ENCODE measurements at places on chromosomes 5 and 9. TPM values are rescaled to one million over a fixed set of nuclear protein-coding genes. Genes with fewer than 3 reads are reported as not detected.
A peak's percentile ranks its signal among the peaks of the same experiment; 100 is the strongest.

DNA sequence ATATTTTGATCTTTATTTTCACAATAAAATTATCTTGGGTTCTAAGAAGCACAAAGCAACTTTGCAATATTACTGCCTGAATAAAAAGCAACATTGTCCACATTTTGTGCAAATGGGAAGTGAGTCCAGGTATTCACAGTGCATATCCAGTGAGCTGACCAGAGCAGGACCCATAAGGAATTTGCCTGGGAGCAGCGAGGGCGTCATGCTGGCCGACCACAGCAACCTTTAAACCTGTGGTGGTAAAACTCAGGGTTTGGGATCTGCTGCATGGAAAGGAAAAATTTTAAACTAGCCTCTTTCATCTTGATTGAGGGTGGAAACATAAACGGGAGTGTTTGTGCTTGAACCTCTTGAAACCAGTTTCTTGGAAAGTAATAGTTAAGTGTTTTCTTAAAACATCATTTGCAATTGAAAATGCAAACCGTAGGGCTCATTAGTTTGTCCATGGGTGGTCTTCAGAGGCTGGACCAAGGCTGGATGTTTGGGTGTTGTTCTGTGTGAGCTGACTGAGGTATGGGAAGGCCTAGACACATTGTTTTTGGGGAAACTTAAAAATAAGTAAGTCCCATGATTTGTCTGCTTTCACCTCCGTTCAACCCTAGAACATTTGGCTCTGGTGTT is 85.0 kb upstream of the ANKH start:
- no peak for DNase-seq

- DNase-seq, result no peak
Measured at GRCh38 chr9:35771534-35771933, 17.5 kb upstream of the MSMP start.

- DNase-seq, result no peak
Measured at GRCh38 chr9:89621676-89622075, 16.9 kb downstream of the GADD45G start.

- DNase-seq, result peak; percentile 76
Measured at GRCh38 chr5:33843579-33843978, 48.2 kb downstream of the ADAMTS12 start.

GRCh38 chr5:53073348-53073747 is 36.2 kb downstream of the MOCS2 start:
- DNase-seq, result no peak

APC gene
- total RNA-seq, result 26.6 TPM

- no peak for DNase-seq
Measured at GRCh38 chr5:74037321-74037720, 411.3 kb downstream of the ARHGEF28 start.

DNA sequence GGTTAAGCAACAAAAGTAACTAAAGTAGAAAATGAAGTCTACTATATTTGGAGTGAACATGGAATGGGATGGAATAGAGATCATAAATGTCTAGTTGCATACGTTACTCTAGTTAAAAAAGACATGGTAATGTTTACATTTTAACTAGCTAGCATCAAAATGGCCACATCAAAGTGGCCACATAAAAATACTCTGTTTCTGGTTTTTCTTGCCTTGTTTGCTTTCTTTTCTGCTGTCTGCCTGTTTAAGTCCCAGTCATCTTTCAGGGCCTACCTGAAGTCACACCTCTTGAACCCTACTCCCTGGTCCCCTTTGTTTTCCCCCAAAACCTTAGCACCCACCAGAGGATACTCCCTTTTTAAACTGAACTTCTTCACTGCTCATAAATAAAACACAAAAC is 6.4 kb upstream of the KIF2A start:
- no peak for DNase-seq

- DNase-seq, result no peak
Measured at GRCh38 chr5:74352256-74352655, 288.3 kb downstream of the ENC1 start.

GRCh38 chr5:156121234-156121633 is 205.7 kb upstream of the SGCD start:
- DNase-seq, result no peak

DNA sequence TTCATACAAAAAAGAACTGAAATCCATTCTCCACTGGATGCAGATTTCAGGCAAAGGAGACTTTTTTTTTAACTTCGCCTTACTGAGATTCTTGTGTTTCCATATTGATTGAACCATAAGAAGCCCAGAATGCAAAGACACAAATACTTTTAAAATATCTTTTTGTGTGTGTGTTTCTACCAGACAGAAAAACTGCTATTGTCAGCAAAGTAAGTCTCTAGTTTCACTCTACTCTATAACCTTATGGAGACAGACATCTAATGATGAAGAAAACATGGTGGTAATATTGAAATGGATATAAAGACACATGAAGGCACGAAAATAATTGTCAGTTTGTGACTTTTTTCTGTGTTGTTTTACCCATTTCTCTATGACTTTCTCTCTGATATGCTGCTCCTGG is 260.3 kb upstream of the RORB start:
- DNase-seq, result no peak

S100Z gene
- not detected for total RNA-seq

DNA sequence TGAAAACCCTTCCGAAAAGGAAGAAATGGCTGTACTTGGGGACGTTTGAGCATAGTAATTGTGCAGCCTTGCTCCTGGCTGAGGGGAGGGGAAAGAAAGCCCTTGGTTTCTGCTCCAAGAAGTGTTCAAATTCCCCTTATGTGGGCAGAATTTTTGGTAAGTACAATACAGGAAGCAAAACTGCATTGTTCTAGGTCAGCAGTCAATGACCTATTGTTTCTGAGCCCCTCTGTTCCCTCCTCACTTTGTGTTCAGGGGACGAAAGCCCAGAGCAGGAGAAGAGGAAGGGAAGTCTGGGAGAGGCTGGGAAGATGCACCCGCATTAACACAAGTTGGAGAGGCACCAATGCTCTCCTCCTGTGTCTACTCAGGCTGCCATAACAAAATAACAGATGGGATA is 11.9 kb downstream of the BASP1 start:
- no peak for DNase-seq

WNT8A gene
- total RNA-seq, result not detected

DNA sequence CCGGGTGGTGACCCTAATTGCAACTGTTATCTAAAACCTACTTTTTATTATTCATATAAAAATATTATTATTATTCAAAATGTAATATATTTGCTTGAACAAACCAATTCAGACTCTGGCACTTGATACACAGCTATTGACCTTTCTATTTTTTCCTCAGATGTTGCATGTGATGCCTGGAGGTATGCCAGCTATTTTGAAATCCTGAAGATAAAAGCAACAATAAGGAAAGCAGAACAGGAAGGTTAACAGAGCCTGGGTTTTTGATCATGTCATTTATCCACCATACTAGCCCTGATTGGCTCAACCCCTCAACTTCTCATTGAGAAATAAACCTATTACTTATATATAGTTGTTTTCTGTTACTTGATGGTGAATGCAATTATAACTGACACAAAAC is 340.9 kb upstream of the KIF2A start:
- no peak for DNase-seq

DNA sequence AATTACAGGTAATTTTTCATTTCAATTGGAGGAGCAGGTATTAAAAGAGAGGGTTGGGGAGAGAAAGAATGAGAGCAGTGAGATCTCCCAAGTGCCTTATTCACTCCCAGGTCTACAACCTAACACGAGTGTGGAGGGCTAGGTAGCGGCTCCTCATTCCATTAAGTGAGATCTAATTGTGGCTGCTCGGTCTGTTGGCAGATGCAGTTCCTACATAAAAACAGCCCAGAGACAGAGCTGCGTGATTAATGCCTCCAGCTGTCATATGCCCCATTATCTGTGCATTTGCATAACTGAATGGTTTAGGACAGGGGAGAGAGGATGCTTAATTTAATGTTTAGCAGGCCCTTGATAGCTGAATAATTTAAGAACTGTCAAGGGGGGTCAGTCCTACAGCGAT is 100.5 kb downstream of the PSAT1 start:
- DNase-seq, result no peak

- DNase-seq, result no peak
Measured at GRCh38 chr9:16064771-16065170, 511.9 kb downstream of the CCDC171 start.

PCSK1 gene
- not detected for total RNA-seq

TTF1 gene
- 12.5 TPM for total RNA-seq

DNA sequence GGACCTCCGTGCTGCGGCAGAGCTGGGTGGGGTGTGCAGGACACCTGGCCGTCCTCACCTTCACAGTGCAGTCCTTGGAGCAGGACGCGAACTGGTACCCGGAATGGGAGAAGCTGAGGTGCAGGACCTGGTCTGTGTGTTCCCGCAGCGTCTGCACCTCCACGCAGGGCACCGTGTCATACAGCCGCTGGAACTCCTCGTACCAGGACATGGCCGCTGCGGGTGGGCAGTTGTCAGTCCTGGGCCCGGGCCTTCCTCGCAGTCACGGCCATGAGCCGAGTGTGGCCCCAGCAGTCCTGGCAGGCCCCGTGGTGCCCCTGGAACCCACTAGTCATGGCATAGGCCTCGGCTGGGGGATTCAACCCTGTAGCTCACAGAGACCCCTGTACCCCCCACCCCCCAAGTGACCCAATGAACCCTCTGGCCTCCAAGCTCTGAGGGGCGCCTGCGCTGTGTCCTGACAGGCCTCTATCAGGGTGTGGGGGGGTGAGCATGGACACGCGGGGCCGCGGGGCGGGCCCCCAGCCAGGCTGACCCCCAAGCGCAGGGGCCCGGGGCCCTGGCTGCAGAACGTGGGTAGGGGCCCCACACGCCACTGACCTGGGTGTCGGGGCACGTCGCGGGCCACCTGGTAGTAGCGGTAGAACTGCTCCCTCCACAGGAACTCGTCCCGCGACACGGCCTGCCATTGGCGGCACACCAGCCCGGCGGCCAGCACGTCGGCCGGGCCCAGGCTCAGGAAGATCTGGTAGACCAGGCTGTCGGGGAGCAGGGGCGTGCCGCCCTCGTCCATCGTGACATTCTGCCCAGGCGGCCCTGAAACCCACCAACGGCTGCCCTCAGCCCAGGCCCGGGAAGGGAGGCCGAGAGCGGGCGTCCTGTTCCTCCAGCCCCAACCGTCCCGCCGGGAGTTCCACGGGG is 987 bp downstream of the FBXW5 start:
- no peak for DNase-seq

DNA sequence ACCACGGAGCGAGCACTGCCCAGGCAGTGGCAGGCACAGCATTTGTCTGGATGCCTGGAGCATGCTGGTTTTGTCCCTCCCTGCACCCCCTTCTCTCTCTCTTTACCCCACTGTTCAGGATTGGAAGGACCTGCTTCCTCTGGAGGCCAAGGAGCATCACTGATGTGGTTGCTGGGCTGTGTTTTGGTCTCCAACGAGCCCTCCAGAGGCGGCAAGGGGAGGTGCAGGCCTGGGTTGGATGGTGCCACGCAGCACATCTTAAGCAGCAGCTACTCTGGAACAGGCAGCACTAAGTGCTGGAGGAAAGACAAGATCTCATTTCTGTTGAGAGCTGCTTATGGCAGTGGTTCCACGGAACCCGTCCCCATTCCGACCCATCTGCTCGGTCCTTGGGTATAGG is 139.6 kb downstream of the CMYA5 start:
- DNase-seq, result no peak

GRCh38 chr5:62779010-62779422 is 200.4 kb downstream of the LRRC70 start:
- peak; percentile 42 for DNase-seq

- no peak for DNase-seq
Measured at GRCh38 chr9:114316605-114317230, 6.2 kb upstream of the ORM1 start.

GRCh38 chr9:127838375-127839078 is 15.9 kb downstream of the ENG start:
- DNase-seq, result no peak

DND1 gene
- 0.35 TPM for total RNA-seq

PIP5KL1 gene
- total RNA-seq, result 4.7 TPM

GRCh38 chr5:59813761-59814536 is 79.6 kb downstream of the PDE4D start:
- peak; percentile 57 for DNase-seq

GRCh38 chr5:141814064-141814964 is 63.9 kb downstream of the PCDH1 start:
- DNase-seq, result no peak

DNA sequence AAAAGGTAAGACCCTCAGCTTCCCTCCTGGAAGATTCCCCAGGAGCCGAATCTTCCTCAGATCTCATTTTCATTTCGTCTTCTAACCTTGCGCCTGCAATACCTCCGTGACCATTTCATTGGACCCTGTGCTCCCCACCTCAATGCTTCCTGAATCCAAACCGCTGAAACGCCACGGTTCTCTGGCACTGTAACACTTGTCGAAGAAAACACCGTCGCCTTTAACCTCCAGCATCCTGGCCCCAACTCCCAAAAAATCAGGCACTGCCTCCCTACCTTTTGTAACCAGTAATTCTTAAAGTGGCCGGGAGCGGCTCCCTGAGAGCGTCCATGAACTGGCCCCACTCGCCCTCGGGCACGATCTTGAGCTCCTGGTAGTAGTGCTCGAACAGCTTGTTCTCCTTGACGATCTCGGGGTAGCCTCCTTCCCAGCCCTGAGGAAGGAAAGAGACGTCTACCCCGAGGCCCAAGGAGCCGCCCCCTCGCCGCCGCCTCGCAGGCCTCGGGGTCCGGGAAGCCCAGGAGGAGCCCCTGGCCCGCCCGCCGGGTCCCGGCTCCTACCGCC is 438 bp downstream of the NSUN2 start:
- peak; percentile 21 for DNase-seq

GRCh38 chr5:39076757-39077728 is 2.8 kb upstream of the RICTOR start:
- DNase-seq, result peak; percentile 68

DRD1 gene
- not detected for total RNA-seq

TRIM23 gene
- 6.6 TPM for total RNA-seq

GRCh38 chr9:131559421-131560000 is 14.2 kb downstream of the PRRT1B start:
- DNase-seq, result no peak

GABRA1 gene
- not detected for total RNA-seq

SMIM33 gene
- not detected for total RNA-seq

- DNase-seq, result peak; percentile 34
Measured at GRCh38 chr9:79471580-79472543, 99.9 kb upstream of the TLE4 start.

Data from foreskin keratinocyte (primary cell).